ENCODE measurements at places on chromosomes 2 and 18. TPM values are rescaled to one million over a fixed set of nuclear protein-coding genes. Genes with fewer than 3 reads are reported as not detected.

SERPINB12 gene
- not detected for polyA plus RNA-seq

PDE11A gene
- polyA plus RNA-seq: 0.76 TPM

TUBA3E gene
- polyA plus RNA-seq: not detected

SCG2 gene
- polyA plus RNA-seq: 0.06 TPM

XIRP2 gene
- 82.0 TPM for polyA plus RNA-seq

IL1RL1 gene
- polyA plus RNA-seq: 0.12 TPM

IL1RN gene
- polyA plus RNA-seq: 2.5 TPM

GALNT5 gene
- 8.7 TPM for polyA plus RNA-seq

RELCH gene
- polyA plus RNA-seq: 18.6 TPM

GNAL gene
- polyA plus RNA-seq: 1.9 TPM

DSC3 gene
- not detected for polyA plus RNA-seq

MXD1 gene
- polyA plus RNA-seq: 6.3 TPM

PPM1B gene
- polyA plus RNA-seq: 42.4 TPM

CKAP2L gene
- polyA plus RNA-seq: 6.1 TPM

RNU2-63P gene
- polyA plus RNA-seq: not detected

DNA sequence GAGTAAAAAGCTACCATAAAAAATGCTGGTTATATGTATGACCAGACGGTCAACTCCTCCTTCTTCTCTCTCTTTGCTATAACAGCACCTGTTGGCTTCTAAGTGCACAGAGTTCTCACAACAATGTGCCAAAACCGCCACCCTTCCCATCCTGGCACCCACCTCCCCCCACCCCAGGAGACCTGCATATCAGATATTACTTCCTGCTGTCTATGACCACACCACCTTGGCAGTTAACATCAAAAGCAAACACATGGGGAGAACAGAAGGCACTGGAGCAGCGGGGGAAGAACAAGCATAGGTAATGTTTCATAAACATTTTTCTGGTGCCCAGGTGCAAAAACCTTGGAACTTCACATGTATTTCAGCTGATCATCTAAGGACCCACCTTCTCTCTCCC is 15.5 kb downstream of the SPRED2 start:
- DNase-seq: no peak

- DNase-seq: no peak
Measured at GRCh38 chr2:149021761-149022160, 16.7 kb upstream of the LYPD6B start.

- DNase-seq: no peak
Measured at GRCh38 chr2:70886541-70886987, 49.1 kb upstream of the ATP6V1B1 start.

DNA sequence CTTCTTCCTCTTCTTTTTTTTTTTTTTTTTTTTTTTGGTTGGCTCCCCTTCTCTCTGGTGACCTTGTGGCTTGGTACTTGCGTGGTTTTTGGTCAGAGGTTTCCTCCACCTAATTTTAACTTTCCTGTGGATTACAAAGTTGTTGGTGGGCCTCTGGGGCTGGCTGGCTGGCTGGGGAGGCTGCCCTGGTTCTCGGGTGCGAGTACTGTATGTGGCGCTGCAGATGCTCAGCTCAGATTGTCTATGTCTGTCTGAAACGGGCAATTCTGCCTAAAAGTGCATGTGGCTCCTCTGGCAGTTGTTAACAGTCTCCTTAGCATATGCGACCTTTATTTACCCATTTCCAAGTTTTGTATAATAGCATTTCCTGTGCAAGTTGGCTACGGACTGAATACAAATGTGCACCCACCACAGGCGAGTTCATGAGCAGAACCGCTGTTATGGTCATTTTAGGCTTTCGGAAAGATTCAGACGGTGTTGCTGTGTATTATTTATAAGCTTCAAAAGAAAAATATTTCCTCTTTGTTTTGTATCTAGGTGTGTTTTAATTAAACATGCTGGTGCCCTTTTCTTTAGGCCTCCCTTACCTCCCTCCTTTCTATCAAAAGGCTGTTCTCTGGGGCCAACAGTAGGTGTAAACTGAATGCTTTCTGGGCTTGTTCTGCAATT is 4.4 kb downstream of the TBR1 start:
- DNase-seq: no peak

DNA sequence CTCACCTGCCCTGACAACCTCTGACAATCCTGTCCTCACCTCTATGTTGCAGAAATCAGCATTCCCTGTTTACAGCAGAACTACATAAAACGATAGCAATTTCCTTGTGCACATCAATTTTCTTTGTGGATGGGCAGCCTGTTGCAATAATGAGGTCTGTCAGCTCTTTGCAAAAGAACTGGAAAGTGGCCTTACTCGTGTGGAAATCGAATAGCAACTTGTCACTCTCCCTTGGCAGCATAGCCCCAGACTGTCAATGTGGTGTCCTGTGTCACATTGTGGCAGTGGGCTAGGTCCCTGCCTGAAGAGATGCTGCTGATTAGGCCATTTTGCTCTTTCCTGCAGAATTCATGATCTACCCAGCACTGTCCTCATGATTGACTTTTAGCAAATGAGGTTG is 531.9 kb downstream of the CCDC85A start:
- no peak for DNase-seq

- no peak for DNase-seq
Measured at GRCh38 chr2:18932853-18933252, 343.5 kb upstream of the NT5C1B start.

- DNase-seq: peak; percentile 7
Measured at GRCh38 chr2:133817680-133818566, 249.7 kb upstream of the NCKAP5 start.

GRCh38 chr2:6784291-6784690 is 81.4 kb downstream of the CMPK2 start:
- no peak for DNase-seq

GRCh38 chr2:111239581-111240249 is 119.0 kb downstream of the BCL2L11 start:
- DNase-seq: no peak

DNA sequence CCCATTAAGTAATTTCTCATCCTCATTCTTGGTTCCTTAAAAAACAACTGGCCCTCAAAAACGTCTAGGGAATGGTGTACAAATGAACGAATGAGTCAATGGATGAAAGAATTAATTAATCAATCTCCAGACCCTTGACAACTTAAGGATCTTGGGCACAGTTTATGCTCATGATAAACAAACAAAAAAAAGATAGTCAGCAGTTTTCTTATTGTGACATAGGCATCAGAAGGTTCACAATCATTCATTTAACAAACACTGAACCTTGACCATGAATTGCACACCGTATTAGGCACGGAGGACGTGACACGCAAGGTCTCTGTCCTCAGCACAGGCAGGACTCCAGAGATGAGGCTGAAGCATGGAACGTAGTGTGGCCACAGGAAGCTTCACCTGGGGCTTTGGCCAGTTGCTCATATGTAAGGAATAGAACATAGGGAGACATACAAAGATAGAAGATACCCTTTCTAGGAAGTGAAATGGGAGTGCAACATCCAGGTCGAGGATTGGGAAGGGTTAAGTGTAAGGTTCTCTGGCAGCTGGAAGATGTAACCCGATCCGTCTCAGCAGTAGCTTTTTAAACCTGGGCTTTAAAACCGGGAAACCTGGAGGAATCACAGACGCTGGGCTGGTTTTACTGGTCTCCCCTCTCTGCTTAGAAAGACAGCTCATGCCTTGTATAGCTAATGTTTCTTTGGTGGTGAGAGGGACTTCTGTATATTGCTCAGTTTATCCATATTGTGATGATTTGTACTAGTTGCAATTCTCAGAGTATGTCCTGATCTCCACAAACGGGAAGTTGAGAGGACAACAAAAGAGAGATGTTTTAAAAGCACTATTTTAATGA is 8.9 kb upstream of the LTBP1 start:
- DNase-seq: no peak

GRCh38 chr2:225842939-225843338 is 443.4 kb downstream of the NYAP2 start:
- DNase-seq: no peak

DNA sequence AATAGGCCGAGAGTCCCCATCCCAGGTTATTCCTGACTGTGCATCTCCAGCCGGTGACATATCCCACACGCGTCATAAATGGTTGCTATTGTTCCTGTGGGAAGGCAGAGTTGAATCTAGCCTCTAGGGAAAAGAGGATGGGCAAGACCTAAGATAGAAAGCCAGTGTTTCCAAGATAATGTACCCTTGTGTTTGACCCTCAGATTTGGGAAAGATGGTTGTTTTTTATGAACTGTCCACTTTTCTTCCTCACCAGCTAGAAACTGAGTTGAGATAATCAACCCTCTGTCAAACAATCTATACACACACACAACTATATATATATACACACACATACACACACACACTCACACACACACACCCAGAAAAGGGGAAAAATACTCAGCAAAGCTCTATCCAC is 131.0 kb downstream of the PRKCE start:
- no peak for DNase-seq

DNA sequence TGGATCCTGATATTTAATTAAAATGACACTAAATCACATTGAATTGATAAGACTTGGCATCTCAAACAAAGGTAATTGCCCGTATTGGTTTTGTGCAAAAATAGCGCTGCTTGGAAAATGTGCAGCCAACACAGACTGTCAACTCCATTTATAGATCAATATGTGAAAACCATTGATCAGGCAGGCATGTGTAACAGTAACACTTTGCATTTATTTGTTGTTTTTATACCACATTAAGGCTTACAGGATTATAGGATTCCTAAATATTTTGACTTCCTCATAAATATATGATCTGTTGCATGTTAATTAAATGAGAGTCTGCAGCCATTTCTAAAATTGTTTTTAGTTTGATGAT is 30.2 kb downstream of the ARHGAP15 start:
- DNase-seq: no peak

DNA sequence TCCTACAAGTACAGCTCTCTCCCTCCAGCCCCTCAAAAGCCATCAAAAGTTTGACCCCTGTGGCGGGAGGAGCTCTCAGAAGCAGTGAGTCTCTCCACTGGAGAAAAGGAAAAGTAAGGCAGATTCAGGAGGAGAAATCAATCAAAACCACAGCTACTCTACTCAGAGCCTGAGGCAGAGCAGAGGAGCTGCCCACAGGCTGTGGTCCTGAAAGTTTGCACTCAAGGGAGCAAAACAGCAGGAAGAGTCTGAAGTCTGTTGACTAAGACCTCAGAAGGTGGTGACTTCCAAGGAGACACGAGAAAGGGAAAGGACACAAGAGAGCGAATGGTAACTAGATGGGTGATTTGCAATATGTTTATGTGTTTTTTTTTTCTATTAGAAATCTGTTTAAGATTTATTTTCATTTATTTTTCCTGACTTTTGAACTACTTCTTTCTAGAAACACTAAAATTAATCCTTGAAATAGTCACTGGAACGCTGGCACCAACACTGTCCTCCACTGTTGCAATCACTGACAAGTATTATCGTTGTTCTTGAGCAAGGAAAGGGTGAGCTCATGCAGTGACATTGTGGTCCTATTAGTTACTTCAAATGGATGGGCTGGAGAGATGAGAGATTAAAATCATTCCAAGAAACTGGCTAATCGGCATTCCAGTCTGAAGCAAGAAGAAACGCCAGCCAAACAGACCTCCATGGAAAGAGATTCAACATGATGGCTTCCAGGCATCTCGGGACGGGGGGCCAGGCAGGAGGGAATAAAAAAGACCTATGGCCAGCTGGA is 35.8 kb downstream of the PID1 start:
- DNase-seq: no peak

GRCh38 chr2:16005816-16006536 is 65.6 kb downstream of the MYCN start:
- DNase-seq: no peak

- DNase-seq: no peak
Measured at GRCh38 chr2:109379507-109379906, 234.3 kb downstream of the SEPTIN10 start.

DNA sequence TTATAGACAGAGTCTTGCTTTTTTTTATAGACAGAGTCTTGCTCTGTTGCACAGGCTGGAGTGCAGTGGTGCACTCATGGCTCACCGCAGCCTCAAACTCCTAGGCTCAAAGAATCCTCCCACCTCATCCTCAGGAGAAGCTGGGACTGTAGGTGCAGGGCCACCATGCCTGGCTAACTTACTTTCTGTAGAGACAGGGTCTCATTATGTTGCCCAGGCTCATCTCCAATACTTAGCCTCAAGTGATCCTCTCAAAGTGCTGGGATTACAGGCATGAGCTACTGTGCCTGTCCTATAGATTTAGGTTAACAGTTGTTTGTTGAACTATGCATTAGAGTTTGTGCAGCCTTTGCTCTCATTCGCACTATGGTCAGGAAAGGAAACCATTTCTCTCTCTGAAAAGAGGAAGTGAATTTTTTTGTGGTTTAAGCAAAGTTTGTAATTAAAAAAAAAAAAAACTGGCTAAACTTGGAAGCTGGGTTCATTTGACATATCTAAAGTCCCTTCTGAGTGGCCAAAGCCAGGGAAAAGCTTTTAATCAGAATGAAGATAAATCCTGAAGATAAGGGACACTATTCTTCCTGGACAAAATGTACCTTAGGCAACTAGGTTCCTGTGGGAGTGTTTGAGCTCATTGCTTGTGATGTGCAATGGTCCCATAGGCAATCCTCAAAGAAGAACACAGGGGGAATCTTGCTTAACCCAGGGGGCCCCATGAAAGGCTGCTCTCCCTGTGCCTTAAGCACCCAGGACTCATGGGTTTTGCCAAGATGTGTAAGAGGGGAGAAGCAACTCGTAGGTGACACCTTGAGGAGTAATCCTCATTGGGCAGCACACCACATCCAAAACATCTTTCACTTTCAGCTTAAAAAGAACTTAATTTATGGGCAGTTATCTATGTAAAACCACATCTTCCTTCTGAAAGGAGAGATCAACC is 201.7 kb downstream of the MREG start:
- no peak for DNase-seq

DNA sequence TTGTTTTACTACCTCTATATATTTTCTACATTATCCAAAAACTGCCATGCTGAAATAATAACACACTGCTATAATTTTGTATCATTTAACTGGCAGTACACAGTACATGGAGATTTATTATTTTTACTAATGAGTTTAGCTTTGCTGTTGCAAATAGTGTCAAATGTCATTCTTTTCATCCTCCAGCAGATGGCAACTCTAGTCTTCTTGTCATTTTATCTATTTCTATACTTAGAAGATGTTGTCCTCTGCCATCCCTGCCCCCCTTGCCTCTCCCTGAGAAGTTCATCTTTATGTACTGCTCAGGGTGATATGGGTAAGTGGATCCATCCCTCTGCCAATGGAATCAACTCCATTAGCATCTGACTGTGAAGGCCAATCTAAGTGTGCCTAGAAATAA is 21.7 kb upstream of the LRRTM1 start:
- no peak for DNase-seq

DNA sequence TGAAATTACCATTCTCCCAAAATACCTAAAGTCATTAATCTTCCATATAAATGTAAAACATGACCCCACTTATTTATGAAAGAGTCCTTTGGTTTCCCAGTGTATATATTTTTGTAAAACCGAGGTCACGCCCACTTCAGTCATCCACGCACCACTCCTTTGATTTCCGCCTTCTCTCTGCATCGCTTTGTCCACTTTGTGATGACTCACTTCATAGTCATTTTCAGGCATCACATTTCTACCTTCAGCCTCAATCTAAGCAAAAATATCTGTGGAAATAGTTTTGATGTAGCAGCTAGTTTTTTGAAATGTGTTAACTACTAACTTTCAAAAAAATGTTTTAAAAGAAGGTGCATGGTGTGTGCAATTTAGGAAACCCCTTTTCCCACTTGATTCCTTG is 793.5 kb upstream of the SOX11 start:
- no peak for DNase-seq

GRCh38 chr2:211766689-211767088 is 771.9 kb downstream of the ERBB4 start:
- DNase-seq: no peak

GRCh38 chr2:197782126-197782525 is 3.0 kb downstream of the BOLL start:
- DNase-seq: no peak

GRCh38 chr2:237314198-237314597 is 99.8 kb downstream of the COL6A3 start:
- DNase-seq: no peak

GRCh38 chr2:40123746-40124145 is 328.1 kb downstream of the SLC8A1 start:
- DNase-seq: no peak
